ENCODE measurements at places on chromosomes 3 and 15.

DNA sequence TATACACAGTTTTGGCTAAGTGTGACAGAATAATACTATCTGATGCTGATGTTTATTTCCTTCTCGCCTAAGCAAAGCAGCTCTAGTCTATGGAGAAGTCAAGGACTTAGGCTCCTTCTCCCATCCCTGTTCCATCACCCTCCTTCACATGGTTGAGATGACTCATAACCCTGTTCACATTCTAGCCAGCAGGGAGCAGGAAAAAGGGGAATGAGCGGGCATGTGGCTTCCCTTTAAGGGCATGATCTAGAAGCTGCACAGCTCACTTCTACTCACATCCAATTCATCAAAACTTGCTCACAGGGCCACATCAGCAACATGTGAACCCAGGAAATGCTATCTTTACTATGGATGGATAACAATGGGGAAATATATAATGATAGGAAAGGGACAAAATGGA lies 40.9 kb downstream of the CBLB start:
- DNase-seq: no peak

DNA sequence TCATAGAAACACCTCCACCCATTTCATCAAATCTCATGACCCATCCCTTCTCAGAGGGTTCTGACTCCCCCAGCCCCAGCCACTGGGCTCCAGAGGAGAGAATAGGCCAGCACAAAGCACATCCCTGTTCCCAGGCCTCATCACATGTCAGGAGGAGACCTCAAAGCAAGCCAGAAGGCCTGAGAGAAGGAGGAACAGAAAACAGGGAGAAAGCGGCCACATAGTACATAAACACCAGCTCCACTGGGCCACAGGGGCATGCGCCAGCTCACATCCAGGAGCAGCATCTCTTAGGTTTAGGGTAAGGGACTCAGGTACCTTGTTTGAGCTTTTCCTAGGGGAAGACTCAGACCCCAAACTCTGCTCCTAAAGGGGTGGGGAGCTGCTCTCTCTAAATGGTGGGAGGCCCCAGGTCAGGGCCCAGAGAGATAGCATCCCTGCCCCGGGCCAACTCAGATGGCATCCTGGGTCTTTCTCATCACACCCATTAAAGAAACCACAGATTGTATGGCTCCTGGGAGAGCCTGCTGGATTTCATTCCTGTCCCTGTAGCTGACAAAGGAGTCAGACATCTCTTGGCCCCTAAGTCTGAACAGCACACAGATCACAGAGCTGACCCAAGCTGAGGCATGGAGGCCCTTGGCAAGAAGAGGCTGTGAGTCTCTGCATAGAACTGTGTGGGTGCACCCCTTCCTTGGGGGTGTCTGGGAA lies 2.5 kb downstream of the SHF start:
- no peak for DNase-seq

DNA sequence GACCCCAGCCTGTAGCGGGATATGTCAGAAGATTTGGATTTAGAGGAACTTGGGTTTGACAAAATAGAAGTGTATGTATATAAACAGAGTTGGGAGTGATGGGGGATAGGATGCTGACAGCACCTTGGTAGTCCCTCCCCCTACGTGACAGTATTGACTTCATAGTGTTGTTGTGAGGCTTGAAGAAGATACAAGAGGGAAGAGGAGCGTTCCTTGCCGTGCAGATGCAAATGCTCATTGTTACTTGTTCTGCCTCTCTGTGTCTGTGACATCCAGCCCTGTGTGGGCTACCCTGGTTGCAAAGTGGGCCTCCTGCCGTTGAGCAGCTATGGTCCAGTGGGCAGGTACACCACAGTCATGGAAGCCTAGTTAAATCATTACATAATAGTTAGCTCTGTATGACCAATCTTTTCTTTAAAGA lies 45.0 kb downstream of the SMAD3 start:
- DNase-seq: no peak

DNA sequence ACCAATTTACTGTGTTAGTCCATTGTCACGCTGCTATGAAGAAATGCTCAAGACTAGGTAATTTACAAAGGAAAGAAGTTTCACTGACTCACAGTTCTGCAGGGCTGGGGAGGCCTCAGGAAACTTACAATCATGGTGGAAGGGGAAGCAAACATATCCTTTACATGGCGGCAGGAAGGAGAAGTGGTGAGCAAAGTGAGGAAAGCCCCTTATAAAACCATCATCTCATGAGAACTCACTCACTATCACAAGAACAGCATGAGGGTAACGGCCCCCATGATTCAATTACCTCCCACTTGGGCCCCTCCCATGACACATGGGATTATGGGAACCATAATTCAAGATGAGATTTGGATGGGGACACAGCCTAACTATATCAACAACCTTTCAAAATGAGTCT lies 20.2 kb downstream of the USF3 start:
- DNase-seq: no peak

DNA sequence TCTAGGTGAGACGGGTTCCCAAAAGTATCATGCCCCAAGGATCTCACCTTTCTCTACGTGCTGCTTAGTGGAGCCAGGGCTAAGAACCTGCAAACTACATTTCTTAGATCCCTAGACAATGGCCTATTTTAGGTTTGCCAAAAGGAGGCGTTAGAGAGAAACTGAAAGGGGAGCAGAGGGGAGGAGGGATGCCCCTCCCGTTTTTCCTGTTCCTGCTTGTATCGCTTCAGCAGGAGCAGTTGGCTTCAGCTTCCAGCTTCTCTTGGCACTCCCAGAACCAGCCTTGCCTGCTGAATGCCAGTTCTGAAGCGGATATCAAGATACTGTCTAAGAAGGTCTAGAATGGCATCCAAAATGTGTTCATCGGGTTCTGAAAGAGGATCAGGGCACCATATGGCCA lies 58.4 kb upstream of the ABHD17C start:
- no peak for DNase-seq
